Glutamatergic neuron (in vitro differentiated cells): ENCODE measurements at places on chromosomes 4 and X.
A peak's percentile ranks its signal among the peaks of the same experiment; 100 is the strongest.

DNA sequence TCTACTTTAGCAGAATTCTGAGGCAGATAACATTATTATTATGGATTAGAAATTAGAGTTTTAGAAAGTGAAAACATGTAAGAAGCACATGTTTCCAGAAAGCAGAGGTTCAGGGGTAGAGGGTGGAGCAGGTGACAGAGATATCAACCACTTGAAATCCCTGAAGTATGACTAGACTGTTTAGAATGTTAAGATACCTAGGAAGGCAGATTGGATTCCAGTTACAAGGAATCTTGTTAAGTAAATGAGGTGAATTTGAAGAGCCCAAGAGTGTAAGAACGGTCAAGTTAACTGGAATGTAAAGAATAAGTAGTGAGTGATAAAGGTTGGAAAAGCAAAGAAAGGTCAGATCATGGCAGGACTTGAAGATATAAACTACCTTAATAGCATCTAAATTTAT, 37.6 kb downstream of the ARSJ start:
- no peak for DNase-seq

- DNase-seq, result no peak
Observed at GRCh38 chr4:76388160-76388908, 32.6 kb downstream of the CCDC158 start.

GRCh38 chr4:121034017-121034416, 38.3 kb downstream of the NDNF start:
- DNase-seq, result no peak

DNA sequence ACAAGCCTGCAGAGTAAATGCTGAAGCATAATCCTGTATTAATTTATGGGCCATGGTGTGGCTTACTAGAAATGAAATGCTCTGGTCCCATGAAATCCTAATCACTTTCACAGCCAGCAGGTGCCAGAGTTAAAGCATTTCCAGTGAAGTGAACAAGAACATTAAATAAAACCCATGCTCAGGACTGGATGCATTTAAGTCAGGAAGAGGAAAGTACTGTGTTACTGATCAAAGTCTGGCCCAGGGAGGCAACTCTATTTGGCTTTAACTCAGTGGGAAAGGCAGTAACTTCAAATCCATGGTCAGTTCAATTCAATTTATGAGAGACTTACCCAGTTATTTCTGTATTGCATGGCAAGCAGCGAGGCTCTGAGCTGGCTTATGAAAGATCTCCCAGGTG, 29.2 kb downstream of the AGA start:
- DNase-seq, result no peak

GRCh38 chr4:157776930-157777528, 395.8 kb downstream of the GASK1B start:
- no peak for DNase-seq

DNA sequence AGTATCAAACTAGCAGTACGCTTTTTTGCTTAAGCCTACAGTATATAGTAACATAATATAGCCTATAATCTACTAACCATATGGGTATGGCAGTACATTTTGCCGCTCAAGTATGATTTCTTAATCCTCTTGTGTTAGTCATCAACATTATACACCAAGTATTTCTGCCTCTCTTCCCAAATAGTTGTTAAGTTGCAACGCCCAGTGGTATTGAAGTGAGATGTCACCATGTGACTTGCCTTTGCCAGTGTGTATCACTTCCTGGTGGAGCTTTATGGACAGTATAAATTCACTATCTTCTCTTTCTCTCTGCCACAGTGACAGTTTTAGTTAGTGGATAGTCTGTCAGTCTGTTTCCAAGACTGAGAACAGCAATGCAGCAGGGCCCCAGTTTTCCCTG, 535.5 kb downstream of the PDHA2 start:
- no peak for DNase-seq

DNA sequence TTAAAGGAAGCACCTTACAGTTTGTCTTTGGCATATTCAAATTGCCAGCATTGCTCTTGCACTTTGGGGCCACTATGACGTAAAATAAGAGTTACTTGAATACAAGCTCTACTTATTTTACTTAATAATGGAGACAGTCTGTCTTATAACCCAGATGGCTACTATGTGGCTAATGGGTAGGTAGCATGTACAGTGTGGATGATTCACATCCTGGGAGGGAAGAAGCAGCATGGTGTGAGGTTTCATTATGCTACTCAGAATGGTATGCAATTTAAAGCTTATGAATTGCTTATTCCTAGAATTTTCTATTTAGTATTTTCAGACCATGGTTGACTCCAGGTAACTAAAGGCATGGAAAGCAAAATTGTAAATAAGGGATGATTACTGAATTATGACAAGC, 761.8 kb upstream of the ATOH1 start:
- no peak for DNase-seq

- DNase-seq, result no peak
Observed at GRCh38 chr4:181835348-181835747, 407.9 kb upstream of the TENM3 start.

DNA sequence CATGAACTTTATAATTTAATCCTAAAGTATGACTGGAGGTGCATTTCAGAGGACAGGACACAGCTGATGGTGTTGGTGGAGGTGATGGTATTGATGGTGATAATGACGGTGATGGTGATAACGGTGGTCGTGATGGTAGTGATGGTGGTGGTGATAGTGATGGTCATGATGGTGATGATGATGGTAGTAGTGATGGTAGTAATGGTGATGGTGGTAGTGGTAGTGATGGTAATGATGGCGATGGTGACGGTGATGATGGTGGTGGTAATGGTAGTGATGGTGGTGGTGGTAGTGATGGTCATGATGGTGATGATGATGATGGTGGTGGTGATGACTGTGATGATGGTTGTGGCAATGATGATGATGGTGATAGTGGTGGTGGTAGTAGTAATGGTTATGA, 40.4 kb downstream of the SLC2A9 start:
- no peak for DNase-seq

- DNase-seq, result no peak
Observed at GRCh38 chrX:120739300-120739699, 109.4 kb upstream of the C1GALT1C1 start.

- no peak for DNase-seq
Observed at GRCh38 chr4:100420571-100420970, 97.3 kb downstream of the EMCN start.

DNA sequence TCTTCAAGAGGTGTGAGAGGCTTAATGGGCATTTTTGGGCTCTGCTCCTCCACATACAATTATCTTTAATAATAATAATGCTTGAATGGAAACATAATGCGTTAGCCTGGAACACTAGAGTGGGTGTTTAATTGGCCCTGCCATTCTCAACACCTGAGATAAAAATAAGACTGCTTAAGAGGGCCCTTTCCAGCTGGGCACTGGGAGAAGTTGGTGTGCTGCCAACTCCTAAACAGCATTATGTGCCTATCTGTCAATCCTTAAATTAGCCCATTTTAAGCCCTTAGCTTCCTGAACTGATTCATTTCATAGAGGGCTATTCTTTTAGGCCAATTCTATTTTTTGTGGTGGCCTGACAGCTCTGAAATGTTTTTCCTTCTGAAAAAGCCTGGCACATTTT, 211.1 kb upstream of the ZIC3 start:
- no peak for DNase-seq

DNA sequence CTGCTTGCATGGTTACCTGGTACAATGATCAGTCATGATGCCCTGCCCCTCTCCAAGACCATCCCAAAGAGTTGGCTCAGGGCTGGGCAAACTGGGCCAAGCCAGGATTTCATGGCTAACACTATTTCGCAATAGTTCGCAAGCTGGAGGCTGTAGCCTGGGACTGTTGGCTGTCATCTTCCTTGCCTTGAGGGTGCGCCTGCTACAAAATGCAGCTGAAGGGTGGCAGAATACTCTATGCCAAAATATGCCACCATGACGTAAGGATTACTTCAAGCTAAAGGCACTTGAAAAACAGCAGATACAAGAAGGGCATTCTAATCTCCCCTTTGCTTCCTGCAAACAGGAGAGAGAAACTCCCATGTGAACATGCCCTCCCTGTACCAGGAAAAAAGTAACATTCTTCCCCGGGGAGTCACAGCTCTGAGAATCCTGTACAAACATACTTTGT, 21.0 kb downstream of the SAT1 start:
- no peak for DNase-seq

GRCh38 chrX:124804962-124805361, 458.6 kb downstream of the SH2D1A start:
- DNase-seq, result no peak

DNA sequence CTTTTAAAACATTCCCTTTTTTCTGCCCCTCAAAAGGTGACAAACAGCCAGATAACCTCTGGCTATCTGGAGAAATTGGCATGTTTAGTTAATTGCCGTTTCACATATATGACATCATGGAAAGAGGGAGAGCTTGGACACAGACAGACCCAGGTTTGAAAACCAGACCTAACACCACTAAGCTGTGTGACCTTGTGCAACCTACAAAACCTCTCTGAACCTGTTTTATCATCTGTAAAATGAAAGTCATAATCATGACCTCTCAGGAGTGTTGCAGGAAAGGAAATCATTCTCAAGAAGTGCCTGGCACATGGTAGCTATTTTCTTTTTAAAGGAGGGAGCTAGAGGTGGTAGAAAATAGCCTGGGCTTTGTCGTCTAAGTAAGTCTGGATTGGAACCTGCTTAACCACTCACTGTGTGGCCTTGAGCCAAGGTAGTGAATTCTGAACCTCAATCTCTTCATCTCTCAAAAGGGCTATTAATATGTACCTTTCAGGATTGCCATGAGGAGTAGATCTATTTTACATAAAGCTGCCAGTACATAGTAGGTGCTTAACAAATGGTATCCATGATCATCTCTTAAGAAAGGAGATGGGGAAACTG, 363.5 kb downstream of the BCOR start:
- DNase-seq, result no peak

DNA sequence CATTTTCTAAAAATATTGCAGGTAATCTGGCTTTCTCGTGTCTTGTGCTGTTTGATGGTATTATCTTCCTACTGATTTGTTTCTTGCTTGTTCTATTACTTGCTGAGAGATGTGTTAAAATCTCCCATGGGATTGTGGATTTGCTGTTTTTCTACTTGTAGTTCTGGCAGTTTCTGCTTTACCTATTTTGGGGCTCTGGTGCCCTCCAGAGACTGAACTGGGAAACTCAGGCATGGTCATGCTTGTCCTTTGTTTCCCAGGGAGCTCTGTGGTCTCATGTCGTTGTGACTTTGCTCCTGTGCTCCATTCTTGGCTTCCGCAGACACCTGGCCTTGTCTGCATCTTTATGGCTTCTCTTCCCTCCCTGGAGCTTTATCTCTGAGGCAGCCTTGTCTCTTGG, 39.5 kb downstream of the NSD2 start:
- DNase-seq, result peak; percentile 58

DNA sequence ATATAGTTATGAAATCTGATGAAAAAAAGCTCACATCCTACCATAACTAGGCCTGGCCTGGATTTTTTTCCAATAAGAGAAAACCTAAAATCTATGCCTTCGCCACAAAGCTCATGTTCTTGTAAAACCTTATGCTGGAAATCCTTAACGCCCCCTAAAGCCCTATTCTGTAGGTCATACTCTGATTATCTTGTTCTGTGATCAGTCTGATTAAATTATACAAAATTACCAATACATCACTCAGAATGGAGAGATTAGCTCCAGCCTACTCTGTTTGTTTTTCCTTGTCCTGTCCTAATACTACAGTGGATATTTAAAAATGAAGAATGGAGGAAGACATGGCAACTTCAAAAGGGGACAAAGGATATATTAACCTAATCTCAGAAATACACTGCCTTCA, 7.2 kb downstream of the ZNF827 start:
- DNase-seq, result no peak

DNA sequence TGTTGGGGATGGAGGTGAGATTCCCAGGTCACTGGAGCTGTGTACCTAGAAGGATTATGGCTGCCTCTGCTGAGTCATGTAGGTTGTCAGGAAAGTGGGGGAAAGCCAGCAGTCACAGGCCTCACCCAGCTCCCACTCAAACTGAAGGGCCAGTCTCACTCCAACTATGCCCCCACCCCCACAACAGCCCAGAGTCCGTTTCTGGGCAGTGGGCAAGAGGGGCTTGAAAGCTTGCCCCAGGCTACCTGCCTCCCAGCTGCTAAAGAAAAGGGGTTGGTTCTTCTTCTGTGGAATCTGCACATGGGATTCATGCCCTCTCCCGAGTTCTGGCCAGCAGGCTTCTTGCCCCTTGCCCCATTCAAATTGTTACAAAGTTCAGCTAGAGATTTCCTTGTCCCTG, 116.0 kb upstream of the PGRMC2 start:
- no peak for DNase-seq

- no peak for DNase-seq
Observed at GRCh38 chr4:74166135-74166534, 8.2 kb downstream of the MTHFD2L start.

DNA sequence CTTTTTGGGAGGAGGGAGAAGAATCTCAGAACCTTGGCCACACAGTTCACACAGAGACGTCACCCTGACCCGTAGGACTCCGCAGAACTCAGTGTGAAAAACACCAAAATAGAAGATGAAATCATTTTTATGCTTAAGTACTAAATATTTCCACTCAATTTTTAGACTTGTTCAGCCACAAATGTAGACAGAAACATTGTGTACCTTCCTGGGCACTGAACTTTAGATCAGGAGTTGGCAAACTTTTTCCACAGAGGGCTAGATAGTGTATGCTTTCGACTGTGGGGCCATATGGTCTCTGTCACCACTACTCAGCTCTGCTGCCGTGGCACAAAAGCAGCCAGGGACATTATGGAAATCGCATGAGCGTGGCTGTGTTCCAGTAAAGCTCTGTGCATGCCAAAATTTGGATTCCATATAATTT, 61.8 kb upstream of the STOX2 start:
- no peak for DNase-seq

DNA sequence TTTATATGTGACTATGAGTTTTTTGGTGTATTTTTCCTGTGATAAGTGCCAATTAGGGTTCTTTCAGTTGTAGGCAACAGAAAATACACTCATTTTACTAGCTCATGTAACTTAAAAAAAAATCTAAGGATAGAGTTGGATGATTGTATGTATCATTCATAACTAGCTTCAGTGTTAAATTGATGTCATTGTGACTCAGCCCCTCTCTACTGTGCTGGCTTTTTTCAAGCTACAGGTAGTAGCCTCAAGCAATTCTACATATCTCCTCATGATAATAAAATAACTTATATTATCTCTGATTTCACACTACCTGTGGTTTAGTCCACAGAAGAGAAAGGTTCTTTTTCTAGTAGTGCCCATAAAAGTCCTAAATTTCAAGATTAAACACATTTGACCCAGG, 11.9 kb downstream of the WDR17 start:
- DNase-seq, result no peak

GRCh38 chr4:90745176-90745575, 618.0 kb downstream of the CCSER1 start:
- no peak for DNase-seq

- no peak for DNase-seq
Observed at GRCh38 chr4:165118256-165118909, 5.7 kb upstream of the TMEM192 start.

- DNase-seq, result no peak
Observed at GRCh38 chr4:89000844-89001360, 56.1 kb downstream of the FAM13A start.
